Astrocyte of the spinal cord (primary cell): ENCODE measurements at places on chromosomes 5 and 9.

- no peak for DNase-seq
Measured at GRCh38 chr9:112268413-112268812, 65.0 kb downstream of the PTBP3 start.

DNA sequence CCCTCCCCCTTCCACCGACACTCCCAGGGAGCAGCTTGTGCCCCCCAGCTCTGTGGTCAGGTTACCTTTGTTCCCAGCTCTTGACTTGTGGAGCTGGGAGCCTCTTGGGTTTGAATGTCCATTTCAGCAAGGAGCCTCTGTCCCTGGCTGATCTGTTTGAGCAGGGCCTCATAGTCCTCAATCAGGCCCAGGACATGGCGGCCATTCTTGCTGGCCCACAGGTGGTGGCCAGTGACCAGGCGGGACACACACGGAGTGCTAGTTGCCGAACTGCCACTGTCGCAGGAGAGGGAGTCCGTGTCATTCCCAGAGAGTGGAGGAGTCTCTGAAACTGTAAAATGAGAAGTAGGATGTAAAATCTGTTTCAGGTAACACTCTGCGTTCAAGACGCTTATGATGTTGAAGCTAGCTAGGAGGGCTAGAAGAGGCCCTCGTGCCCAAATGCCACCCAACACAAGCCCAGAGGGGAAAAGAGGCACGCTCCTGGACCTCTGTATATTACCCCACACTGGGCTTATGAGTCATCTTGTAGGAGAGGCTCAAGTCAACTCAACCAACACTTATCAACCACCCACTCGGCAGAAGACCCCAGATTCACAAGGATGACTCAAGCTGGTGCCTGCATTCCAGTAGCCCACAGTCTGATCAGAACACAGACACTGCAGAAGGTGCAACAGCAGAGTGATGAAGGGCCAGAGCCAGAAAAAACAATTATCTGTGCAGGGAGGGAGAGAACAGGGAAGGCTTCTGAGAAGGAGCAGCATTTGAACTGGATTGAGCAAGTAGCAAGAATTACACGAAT lies 177.0 kb downstream of the CDK5RAP2 start:
- peak; percentile 97 for DNase-seq

GRCh38 chr5:172659909-172660628 lies 19.0 kb downstream of the NEURL1B start:
- DNase-seq, result peak; percentile 64

- no peak for DNase-seq
Measured at GRCh38 chr5:143041461-143041860, 271.3 kb downstream of the ARHGAP26 start.

DNA sequence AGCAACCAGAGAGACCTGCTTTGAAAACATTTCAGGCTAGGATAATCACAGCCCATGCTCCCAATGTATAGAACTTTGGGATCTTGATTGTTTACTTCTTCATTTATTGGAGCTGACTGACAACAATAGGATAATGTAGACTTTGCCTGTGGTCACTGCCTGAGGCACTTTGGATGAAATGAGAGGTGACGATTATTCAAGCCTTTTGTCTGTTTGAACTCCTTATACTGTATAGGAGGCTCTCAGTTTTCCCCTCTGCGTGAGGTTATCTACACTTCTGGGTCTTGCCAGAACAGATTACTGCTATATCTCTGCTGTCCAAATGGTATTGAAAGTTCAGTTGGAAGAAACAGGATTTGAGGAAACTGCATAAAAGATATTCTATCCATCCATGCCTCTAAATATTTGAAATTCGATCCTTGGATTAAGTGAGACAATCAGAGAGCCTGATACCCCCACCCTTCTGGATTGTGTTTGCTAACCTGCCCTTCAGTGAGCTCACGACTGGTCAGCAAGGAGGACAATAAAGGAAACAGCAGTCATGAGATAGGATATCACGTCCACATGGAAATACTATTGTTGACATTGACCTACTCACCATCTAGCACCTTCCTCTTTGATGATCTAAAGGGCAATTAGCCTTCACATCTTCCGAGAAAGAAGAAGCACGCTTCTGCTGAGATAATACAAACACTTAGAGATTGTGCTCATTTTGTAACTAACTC lies 98.1 kb downstream of the DOCK8 start:
- DNase-seq, result no peak

GRCh38 chr9:136300016-136300545 lies 3.8 kb downstream of the CCDC187 start:
- no peak for DNase-seq

- DNase-seq, result no peak
Measured at GRCh38 chr5:10674582-10674981, 86.5 kb downstream of the DAP start.

GRCh38 chr5:68748101-68748500 lies 345.7 kb upstream of the SLC30A5 start:
- no peak for DNase-seq

DNA sequence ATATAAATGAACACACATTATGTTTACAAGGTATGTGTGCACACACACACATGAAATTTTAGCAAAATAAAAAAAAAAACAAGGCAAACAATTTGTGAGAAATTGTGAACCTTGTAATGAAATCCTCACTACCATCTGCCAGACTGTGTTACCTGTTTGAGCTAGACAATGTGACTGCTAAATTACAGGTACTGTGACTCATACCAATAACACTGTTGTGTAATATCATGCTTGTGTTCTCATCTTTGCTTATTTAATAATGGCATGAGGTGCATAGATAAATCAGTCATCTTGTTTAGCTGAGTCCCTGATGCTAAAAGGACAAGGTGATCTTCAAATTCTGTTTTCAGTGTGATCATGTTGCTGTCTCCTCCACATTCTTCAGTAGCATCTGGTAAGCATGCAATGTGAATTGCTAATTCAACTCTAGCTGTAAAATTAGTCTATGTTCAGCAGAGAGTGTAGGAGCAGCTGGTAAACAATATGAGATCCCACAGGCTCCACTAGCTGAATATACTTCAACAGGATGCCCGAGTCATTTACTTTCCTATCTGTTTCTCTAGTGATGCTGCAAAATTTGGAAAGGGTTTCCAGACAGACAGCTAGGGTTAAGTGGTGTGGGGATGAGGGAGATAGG lies 966.3 kb upstream of the C9orf72 start:
- no peak for DNase-seq

GRCh38 chr5:67999391-67999790 lies 216.2 kb upstream of the PIK3R1 start:
- DNase-seq, result no peak

DNA sequence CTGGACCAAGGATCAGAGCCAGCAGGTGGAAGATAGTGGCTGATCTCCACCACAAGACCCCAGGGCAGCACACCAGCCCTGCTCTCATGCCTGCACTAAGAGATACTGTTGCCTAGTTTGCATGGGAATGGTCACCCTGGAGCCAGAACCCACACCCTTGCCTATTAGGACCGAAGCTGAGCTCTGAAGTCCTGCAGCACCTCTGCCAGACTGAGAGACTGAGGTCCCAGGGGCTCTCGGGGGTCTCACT lies 11.3 kb downstream of the ACSL6 start:
- DNase-seq, result no peak

DNA sequence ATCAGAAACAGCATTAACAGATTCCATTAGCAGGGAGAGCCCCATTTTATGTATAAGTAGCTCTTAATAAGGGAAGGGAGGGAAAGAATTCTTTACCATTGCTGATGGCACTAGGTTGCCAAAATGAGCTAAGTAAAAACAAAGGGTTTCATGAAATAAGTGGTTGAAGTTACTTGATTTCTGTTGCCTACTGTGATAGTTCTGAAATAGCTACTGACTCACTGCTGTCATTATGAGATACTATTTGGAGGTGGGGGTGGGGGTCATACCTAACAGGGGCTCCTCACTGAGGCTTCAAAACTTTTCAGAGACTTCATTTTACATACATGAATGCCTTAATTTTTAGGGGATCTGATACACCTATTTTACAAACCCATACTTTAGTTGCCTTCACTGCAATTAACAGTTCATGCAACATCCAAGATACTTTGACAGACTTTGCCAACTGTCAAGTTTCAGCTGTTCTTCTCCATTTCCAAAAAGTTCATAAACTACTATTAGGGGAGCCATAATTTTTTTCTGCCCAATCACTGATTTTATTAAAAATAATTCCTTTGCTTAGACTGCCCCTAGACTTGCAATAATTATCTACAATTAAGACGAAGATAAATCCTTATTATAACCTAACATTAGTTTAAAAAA lies 4.6 kb downstream of the HOMER1 start:
- no peak for DNase-seq
